Stimulated activated CD8-positive, alpha-beta memory T cell treated with anti-CD3 and anti-CD28 coated beads, Interleukin-15, amount 100 ng/mL, for 48 hours (primary cell): ENCODE measurements at places on chromosomes 2 and 18.

- peak; percentile 42 for DNase-seq
These were observed 37.1 kb downstream of the ARHGEF4 start for GRCh38 chr2:130873700-130874346.

- no peak for DNase-seq
These were observed at the start of gene GAL3ST2 for GRCh38 chr2:241776336-241777169. TSS of gene GAL3ST2 (plus strand) at chr2:241776822. CDS start at chr2:241776956, 134 bp downstream.

DNA sequence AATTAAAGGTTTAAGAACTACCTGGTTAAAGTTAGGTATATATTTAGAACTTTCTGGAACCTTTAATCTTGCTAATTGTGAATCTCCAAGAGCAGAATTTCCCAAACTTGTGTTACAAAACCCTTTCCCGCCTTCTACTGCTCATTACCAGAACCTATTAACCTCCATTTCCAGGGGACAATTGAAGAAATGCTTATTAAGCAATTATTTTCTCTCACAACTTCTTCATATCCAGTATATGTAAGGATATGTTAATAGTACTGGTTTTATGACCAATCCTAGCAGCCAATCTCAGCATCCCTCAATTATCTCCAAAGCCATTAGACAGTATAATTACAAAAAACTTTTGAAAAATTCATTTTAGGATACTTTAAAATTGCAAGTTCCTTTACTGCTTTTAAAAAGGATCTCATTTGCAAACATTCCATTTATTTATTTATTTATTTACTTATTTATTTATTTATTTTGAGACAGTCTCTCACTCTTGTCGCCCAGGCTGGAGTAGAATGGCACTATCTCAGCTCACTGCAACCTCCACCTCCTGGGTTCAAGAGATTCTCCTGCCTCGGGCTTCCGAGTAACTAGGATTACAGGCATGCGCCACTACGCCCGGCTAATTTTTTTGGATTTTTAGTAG is 3.7 kb downstream of the GFPT1 start:
- DNase-seq, result no peak

DNA sequence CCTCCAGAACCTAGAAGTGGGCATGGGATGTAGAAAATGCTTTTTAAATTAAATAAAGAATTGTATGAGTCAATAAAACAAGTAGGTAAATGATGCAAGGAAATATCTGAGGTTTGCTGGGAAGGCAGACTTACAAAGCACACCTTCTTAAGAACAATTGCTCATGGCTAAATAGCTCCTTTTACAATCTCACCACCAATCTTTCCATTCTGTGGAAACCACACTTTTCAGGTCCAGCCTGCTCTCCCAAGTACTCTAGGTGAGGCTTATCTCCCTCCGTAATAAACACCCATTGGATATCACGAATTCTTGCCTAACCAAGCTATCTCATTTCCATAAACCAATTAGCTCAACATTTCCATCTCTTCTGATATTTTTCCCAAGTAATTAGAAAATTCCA is 91.5 kb upstream of the SLC8A1 start:
- DNase-seq, result no peak

DNA sequence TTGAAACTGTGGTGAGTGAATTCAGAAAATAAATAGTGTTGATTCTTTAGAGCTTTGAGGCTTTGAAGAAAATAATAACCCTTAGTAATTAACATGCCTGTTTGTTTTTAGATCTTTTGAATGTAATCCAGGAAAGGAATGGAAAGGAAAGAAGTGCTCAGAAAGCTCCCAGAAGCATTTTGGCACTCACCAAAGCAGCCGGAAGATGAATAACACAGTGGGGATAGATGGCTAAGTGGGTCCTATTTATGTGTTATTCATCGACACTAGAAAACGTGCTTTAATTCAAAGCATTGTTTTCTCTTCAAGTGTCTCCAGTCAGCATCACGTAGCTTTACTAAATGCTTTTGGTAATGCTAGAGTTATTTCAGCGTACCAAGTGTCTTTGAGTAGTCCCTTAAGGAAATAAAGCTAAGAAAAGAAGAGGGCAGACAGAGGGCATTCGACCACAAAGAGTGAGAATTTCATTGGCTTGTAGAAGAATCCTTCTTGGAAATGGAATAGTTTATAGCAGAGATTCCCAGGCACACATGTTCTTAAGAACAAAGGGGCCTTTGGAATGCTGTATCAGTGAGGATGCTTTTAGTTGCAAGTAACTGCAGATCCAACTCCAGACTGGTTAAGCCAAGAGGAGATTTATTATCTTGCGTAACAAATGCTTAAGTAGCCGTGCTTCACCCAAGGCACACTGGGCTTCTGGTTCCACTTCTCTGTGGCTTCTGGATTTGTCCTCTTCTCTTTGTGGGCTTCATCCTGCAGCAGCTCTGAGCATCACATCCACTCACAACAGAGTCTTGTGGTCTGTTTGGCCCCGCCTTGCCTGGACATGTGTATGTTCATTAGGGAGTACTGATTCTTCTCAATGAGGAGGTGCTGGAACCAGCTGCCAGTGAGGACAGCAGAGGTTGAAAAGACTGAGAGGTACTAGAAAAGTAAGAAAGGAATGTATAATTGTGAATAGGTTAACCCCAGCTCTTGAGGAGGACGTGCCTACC is 63.6 kb upstream of the LTBP1 start:
- no peak for DNase-seq

DNA sequence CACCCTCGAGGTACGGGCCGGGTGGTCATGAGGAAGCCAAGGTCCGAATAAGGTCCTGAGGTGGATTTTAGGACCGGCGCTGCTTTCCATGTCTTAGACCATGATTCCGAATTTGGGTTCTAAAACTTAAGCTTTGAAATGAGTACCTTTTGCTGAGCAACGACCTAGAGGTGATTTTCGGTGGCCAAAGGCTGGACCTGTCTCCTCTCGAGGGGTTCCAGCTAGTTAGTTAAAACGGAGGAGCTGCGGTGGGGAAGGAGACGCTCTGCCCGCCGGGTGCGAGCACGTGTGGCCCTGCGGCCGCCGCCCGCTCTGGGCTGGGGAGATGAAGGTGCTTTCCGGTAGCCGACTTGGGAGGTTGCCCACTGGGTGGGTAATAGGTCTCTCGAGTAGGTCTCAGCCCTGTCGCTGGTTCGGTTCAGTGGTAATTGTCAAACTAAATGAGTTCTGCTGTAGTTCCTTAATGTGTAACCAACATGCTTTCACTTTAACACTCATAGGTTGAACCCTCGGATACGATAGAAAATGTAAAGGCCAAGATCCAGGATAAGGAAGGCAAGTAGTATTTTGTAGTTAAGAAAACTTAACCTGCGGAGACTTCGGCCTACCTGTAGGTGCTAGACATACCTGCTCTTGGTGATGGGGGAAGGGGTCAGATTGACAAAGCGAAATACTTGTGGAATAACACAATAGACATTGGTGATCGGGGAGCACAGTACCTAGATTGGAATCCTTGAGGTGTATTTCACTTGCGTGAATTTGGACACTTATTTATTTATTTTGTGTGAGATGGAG is 572 bp downstream of the RPS27A start:
- no peak for DNase-seq
